ENCODE measurements at places on chromosomes 11 and 22. TPM values are rescaled to one million over a fixed set of nuclear protein-coding genes. Genes with fewer than 3 reads are reported as not detected.

DNA sequence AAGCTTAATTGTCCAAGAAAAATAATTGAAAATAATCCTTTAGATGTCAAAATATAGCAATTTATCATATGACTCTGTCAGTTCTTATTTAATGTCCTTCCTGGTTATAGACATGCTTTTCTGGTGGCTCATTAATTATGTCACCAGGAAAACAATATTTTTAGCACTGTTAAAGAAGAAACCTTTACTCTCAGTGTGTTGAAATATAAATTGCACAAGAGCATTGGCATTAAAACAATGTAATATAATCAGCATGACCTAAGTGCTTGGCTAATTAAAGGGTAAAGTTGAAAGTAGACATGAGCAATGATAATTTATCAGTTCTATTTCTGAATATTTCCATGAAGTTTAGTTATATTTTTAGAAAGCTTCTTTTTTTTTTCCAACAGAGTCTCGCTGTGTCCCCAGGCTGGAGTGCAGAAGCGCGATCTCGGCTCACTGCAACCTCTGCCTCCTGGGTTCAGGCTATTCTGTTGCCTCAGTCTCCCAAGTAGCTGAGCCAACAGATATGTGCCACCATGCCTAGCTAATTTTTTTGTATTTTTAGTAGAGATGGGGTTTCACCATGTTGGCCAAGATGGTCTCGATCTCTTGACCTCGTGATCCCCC lies 232.3 kb downstream of the JRKL start:
- ATAC-seq = no peak

DNA sequence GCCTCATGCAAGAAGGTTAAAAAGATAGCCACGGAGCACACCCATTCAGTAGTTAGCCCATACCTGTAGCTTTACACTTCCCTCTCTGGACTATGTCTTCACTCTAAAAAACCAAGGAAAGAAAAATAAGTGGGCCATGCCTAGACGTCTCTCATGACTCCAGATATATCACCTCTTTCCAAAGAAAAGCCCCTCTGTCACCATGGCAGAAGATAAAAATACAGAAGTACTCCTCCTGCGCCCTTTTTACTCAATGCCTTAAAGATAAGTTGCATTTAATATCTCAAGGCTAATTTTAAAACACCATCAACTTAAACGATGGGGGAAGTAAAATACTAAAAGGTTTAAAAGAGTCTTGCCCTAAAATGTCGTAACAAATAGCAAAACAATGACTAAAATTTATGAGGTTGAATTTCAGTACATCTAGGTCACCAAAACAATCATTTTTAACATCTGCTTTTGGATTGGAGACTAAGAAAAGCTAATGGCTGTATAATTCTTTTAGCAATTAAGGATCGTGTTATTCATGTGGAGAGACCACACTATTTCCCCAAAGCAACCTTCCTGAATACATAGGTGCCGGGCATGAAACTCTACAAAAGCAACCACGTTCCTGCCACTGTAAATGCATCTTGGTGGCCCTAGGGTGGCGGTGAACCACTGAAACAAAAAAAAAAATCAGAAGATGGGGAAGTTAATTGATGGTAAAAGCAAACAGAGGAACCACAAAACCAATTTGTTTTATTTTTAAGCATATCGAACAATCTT lies 46.0 kb downstream of the CELF1 start:
- ATAC-seq = no peak

- no peak for ATAC-seq
Measured at GRCh38 chr11:85095239-85095638, 531.9 kb downstream of the DLG2 start.

GRCh38 chr11:102882389-102883024 lies 7.7 kb upstream of the MMP12 start:
- no peak for ATAC-seq

GRCh38 chr22:31537019-31537535 lies 40.7 kb downstream of the SFI1 start:
- no peak for ATAC-seq

GRCh38 chr11:126968915-126969314 lies 31.7 kb downstream of the KIRREL3 start:
- ATAC-seq = no peak

- no peak for ATAC-seq
Measured at GRCh38 chr11:92869716-92870115, 99.7 kb upstream of the MTNR1B start.

DNA sequence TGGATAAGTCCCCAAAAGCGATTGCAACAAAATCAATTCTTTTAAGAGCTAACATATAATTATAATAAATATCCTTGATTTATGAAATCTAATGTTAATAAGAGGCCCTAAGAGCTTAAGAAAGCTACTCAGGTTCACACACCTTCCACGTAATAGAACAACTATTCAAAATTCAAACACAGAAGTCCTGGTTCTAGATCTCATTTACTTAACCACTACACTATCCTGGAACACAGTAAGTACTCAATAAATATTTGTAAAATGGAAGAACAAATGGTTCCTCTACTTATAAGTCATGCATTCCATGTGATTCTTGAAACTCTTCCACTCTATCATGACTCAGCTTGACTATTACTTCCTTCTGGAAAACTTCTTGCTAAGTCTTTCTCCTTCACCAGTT lies 268.2 kb downstream of the FAM181B start:
- no peak for ATAC-seq

- ATAC-seq = no peak
Measured at GRCh38 chr11:61547246-61547645, 33.6 kb downstream of the SYT7 start.

- ATAC-seq = no peak
Measured at GRCh38 chr11:115629456-115630015, 125.3 kb upstream of the CADM1 start.

- no peak for ATAC-seq
Measured at GRCh38 chr11:30172883-30173311, 57.9 kb upstream of the FSHB start.

GRCh38 chr22:33130473-33130872 lies 72.3 kb upstream of the SYN3 start:
- ATAC-seq = no peak

- peak; percentile 24 for ATAC-seq
Measured at GRCh38 chr11:134244593-134244992, 8.6 kb downstream of the THYN1 start.

GRCh38 chr11:119739021-119739703 lies 10.2 kb upstream of the NECTIN1 start:
- no peak for ATAC-seq

GRCh38 chr11:10920205-10920604 lies 62.4 kb upstream of the ZBED5 start:
- no peak for ATAC-seq

- ATAC-seq = no peak
Measured at GRCh38 chr11:10453261-10453660, 1.8 kb upstream of the AMPD3 start.

DNA sequence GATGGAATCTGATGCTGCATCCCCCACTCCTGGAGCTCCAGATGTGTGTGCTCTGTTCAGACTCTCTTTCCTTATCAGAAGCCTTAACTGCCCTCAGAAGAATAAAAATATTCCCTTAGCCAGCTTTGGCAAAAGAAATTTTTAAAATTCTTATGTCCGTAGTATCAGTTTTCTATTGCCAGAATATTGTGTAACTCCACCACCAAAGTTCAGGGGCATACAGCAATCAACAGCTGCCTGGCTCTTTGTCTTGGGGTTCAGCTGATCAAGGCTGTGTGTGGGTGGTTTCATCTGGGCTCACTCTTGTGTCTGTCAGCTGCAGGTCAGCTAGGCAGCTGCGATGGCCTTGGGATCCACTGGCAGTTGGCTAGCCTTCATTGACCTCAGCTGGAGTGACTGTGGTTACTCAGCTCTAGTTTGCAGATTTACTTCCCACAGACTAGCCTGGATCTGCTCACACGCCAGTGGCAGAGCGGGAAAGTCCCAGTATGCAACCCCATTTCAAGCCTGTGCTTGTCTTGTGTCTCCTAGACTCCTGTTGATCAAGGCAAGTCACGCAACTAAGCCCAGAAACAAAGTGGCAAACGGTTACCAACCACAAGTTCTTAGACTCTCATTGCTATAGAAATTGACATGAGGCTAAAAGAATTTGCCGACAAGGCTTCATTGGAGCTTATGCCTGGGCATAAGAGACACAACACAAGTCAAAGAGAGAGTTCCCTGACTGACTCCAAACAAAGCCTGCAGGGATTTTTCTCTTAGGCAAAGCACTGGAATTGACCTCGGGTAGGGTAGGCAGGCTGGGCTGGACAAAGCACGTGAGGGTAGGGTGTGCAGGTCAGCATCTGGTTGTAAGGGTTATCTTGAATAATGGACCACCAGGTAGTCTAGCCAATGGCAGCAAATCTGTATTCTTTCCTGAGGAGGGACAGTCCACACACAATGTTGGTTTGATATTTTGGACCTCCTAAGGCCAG lies 7.5 kb downstream of the TMEM138 start:
- ATAC-seq = no peak

DNA sequence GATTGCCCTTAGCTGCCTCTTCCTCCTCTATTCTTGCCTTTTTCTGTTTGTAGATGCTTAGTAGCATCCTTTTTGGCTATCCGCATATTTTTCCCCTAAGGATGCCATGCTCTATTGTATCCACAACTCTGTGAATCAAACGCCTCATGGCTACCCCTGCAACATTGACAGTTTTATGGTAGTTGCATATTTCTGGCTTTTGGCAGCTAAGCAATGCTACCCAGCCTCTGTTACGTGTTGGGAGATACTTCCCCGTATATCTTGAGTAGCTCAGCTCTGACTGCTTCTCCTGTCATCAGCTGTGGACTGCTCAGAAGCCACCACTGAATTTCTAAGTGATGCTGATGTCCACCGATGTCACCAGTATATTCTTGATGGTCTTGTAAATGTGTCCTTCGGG lies 15.1 kb upstream of the SLC3A2 start:
- ATAC-seq = no peak

- ATAC-seq = no peak
Measured at GRCh38 chr11:50298182-50298988, 265.7 kb downstream of the OR4C45 start.

SPTBN2 gene
- 86.0 TPM for total RNA-seq

PRR5 gene
- total RNA-seq = 4.9 TPM

RHOD gene
- total RNA-seq = not detected

TSSK2 gene
- not detected for total RNA-seq

DRD4 gene
- total RNA-seq = 0.22 TPM

OR51G1 gene
- total RNA-seq = 0.83 TPM

EXPH5 gene
- total RNA-seq = 0.31 TPM

GNB1L gene
- total RNA-seq = 4.3 TPM
